Activated CD8-positive, alpha-beta T cell treated with anti-CD3 and anti-CD28 coated beads for 36 hours (primary cell): ENCODE measurements at places on chromosomes 4 and X. TPM values are rescaled to one million over a fixed set of nuclear protein-coding genes. Genes with fewer than 3 reads are reported as not detected.

Gene PDGFRA
- total RNA-seq: not detected

Gene FRMPD4
- total RNA-seq: not detected

Gene ACSL4
- total RNA-seq: 64.0 TPM

Gene FGFBP1
- total RNA-seq: not detected

Gene SCRG1
- total RNA-seq: not detected

Gene ANOS1
- total RNA-seq: 0.04 TPM

Gene ARMCX2
- total RNA-seq: 15.3 TPM
